ENCODE measurements at places on chromosomes 6 and 20.

- no peak for DNase-seq
Observed at GRCh38 chr20:24664266-24664986, 195.0 kb downstream of the SYNDIG1 start.

- peak; percentile 5 for DNase-seq
Observed at GRCh38 chr6:108526739-108527174, 34.0 kb upstream of the FOXO3 start.

GRCh38 chr6:164296411-164296810 lies 881.9 kb downstream of the QKI start:
- no peak for DNase-seq

- DNase-seq: no peak
Observed at GRCh38 chr6:155519176-155519738, 63.6 kb upstream of the NOX3 start.

DNA sequence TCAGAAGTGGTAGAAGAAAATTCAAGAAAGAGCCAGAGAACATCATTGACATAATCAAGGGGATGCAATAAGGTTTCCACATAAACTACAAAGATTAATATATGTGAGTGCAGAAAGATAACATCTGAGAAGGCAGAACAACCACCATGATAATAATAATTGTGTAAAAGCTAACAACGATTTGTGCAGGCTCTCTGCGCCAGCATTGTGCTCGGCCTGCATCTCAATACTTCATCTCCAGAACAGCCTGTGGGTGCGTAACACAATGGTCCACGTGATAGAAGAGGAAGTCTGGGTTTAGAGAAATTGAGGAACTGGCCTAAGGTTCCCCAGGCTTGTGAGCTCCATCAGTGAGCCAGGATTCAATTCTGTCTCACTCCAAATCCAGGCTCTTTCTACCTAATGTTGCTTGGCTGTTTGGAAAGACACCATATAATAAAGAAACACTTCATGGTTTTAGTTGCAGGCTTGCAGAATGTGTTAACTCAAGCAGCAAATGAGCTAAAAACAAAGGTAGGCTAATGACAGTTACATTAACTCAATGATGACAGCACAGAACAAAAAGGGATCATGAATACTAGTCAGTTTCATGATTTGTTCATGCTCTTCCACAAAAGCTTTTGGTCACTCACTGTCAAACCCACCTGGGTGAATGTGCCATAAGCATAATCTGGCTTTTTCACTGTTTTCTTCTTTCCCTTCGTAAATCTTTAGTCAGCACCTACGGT lies 71.2 kb downstream of the LY86 start:
- DNase-seq: no peak

- DNase-seq: peak; percentile 15
Observed at GRCh38 chr6:107811591-107812218, 12.4 kb downstream of the SCML4 start.

GRCh38 chr6:106800379-106800778 lies 171.0 kb downstream of the QRSL1 start:
- no peak for DNase-seq

- no peak for DNase-seq
Observed at GRCh38 chr6:16623731-16624130, 137.5 kb downstream of the ATXN1 start.

DNA sequence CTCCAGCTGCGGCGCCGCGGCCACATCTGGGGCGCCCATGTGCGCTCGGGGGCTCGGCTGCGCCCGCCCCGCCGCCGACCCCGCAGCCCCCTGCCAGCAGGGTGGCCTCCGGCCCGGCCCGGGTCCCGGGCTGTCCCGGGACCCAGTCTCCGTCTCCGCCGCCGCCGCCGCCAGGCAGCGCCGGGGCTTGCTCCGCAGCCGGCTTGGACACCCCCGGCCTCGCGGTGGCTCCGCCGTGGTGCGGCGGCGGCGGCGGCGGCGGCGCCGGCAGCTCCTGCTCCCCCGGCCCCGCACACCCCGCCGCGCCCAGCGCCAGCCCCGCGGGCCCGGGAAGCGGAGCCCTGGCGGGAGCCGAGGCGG lies 219 bp downstream of the ISM1 start:
- no peak for DNase-seq

DNA sequence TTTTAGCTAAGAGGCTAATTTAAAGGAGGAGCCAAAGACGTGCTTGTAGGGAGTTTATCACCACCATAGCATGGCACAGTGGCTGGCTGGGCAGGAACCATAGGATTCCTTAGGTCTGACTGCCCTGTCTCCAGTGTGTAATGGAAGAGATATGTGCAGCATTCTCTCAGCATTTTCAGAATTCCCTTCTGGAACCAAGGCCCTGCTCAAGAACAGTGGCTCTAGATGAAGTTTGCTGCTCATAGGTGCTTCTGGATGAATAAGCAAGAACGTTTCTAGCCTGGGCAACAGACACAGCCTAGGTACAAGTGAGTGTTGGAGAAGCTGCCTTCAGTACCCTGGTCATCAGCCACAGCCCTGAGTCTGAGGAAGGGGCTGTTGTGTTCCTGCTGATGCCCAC lies 69.1 kb downstream of the LCA5 start:
- peak; percentile 30 for DNase-seq

DNA sequence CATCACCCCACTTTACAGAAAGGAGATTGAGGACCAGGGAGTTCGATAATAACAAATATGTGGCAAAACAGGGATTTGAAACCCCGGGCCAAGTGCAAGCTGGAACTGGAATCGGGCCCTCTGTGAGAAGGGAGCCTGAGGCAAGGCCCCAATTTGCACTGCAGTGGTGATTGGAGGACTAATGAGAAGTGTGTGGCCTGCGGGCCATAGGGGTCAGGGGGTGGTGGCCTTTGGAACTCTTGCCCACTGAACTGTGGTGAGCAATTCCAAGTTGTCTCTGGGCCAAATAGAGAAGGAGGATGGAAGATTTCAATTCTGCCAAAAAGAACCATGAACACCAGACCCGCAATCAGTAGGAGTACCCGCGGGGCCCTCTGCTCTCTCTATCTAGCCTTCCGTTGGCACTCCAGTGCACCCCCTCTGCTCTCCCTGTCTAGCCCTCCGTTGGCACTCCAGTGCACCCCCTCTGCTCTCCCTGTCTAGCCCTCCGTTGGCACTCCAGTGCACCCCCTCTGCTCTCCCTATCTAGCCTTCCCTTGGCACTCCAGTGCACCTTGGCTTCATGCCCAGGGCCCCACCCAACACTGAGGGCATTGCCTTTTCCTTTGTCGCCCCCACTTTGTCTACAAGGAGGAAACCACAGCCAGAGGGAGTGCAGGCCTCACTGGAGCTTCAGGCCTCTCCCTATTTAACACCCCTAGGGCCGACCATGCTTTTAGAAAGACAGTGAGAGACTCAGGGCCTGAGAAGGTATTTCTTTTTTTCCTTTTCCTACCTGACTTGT lies 6.0 kb upstream of the PTPRA start:
- DNase-seq: no peak

GRCh38 chr6:130473886-130474285 lies 108.1 kb downstream of the TMEM200A start:
- DNase-seq: peak; percentile 61

GRCh38 chr6:36840432-36841403 lies 1.5 kb upstream of the CPNE5 start:
- DNase-seq: no peak

- DNase-seq: no peak
Observed at GRCh38 chr6:14860774-14861173, 385.1 kb upstream of the JARID2 start.

DNA sequence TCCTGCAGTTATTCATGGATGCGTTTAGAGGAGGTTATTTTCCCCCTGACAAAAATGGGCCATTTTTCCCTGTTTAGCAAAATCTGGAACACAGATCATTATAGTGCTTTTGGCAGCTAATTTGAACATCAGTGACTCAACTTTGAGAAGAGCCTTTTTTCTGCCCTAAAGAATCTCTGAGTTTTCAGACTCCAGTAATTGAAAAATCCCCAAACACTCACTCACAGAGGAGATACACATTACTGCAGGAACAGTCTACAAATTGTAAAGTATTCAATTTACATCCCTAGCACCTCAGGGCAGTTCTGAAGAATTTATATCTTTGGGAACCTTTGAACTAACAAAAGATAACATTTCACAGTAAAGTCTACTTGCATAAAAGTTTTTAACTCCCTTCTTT lies 966.6 kb upstream of the SLC35B3 start:
- DNase-seq: no peak

GRCh38 chr6:137766596-137767370 lies 100.3 kb upstream of the TNFAIP3 start:
- no peak for DNase-seq

DNA sequence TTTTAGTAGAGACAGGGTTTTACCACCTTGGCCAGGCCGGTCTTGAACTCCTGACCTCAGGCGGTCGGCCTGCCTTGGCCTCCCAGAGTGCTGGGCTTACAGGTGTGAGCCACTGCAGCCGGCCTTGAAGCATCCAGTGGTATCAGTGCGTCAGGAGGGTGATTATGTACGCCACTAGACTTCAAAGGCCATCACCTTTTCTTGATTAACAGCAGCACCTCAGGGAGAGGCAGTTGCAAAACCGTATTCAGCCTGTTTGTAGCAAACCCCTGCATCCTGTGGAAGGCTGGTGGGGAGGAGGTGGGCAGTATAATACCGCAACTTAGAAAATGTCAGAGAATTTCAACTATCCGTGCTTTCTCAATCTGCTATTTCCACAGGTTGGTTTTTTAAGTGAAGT lies 27.3 kb upstream of the SHLD1 start:
- no peak for DNase-seq

DNA sequence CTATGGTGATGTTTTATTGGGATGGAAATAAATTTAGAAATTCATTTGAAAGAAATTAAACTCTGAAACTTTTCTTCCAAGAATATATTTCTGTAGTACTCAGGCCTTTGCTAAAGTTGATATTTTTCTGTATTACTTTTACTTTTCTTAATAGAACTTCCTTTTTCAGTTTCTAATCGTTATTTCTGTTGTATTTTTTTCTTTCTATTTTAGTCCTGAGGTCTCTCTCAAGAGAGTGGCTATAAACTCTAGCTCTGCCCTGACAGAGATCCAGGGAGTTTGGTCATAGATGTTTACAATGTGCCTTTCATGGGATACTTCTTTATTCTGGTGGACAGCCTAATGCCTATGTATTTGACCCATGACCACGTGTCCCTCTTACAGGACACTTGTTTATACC lies 51.0 kb downstream of the OR2B6 start:
- no peak for DNase-seq

GRCh38 chr6:84332139-84333034 lies 104.9 kb upstream of the CEP162 start:
- no peak for DNase-seq

DNA sequence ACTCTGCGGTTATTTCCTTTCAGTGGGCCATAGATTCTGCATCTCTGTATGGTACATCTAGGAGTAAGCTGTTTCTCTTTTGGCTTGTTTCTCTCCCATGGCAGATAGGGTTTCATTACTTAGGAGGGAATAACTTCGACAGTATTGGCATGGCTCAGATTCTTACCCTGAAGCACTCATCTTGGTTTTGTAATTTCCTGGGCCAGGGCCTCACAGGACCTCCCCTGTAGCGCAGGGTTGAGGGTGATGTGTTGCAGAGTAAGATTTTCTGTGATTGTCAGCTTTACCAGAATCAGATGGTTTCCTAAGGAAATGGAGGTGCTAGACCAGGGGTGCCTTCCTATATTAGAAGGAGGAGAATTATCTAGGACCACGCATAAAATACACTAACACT lies 78.3 kb downstream of the STXBP5 start:
- no peak for DNase-seq

DNA sequence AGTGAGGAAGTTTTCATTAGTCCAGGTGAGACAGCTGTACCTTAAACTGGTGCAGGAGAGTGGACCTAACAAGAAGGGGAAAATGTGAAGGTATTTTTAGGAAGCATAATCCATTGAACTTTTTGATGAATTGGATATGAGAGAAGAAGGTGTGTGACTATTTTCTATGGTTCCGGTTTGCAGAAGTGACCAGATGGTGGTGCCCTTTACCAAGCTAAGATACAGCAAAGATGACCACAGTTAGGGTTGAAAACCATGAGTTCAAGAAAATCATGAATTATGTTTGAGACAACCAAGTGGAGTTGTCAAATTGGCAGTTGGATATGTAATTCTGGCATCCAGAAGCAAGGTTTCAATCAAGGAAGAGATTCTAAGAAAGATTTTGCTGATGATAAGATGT lies 61.9 kb upstream of the NRSN1 start:
- no peak for DNase-seq

DNA sequence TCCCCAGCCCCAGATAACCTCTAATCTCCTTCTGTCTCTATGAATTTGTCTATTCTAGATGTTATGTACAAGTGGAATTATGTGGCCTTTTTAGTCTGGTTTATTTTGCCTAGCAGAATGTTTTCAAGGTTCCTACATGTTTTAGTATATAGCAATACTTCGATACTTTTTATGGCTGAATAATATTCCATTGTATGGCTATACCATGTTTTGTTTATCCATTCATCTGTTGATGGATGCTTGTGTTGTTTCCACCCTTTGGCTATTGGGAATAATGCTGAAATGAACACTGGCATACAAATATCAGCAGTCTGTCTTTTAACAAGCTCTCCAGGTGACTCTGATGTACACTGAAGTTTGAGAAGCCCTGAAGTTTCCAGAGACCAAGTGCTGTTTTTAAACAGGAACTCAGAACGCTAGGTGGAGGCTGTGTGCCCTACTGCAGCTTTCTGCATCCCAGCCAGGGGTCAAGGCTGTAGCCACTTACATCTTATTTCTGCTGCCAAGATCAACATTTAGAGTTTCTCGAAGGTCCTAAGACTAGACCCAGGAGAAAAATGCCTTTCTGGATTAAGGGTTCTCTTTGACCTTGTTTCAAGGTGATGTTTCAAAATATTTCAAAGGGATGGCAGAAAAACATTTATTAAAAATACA lies 123.0 kb downstream of the SOBP start:
- no peak for DNase-seq

DNA sequence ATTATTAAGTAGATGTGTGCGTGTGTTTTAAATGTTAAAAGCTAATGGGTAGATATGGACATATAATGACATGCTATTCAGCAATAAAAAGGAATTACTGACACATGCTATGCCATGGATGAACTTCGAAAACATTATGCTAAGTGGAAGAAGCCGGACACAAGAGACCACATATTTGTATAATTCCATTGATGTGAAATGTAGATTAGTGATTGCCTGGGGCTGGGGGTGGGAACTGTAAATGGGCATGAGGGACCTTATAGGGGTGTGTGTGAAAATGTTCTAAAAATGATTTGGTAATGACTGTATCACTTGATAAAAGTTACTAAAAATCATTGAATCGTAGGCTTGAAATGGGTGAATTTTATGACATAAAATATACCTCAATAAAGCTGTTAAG lies 104.5 kb upstream of the BEND3 start:
- no peak for DNase-seq

- no peak for DNase-seq
Observed at GRCh38 chr20:48405909-48406308, 421.9 kb downstream of the PREX1 start.

GRCh38 chr6:69370763-69371162 lies 426.0 kb downstream of the LMBRD1 start:
- DNase-seq: no peak

DNA sequence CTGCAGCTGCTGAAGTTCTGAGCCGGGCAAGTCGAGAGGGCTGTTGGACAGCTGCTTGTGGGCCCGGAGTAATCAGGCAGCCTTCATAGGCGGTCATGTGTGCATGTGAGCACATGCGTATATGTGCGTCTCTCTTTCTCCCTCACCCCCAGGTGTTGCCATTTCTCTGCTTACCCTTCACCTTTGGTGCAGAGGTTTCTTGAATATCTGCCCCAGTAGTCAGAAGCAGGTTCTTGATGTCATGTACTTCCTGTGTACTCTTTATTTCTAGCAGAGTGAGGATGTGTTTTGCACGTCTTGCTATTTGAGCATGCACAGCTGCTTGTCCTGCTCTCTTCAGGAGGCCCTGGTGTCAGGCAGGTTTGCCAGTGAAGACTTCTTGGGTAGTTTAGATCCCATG lies 21.2 kb upstream of the MAPK13 start:
- DNase-seq: no peak

- no peak for DNase-seq
Observed at GRCh38 chr6:16806363-16806762, 45.1 kb upstream of the ATXN1 start.
